ENCODE measurements at places on chromosomes 5 and 9. TPM values are rescaled to one million over a fixed set of nuclear protein-coding genes. Genes with fewer than 3 reads are reported as not detected.
A peak's percentile ranks its signal among the peaks of the same experiment; 100 is the strongest.

GRCh38 chr9:135887021-135887507 lies 20.3 kb downstream of the CAMSAP1 start:
- no peak for DNase-seq

GRCh38 chr9:104868687-104869404 lies 59.1 kb downstream of the ABCA1 start:
- DNase-seq: peak; percentile 96

DNA sequence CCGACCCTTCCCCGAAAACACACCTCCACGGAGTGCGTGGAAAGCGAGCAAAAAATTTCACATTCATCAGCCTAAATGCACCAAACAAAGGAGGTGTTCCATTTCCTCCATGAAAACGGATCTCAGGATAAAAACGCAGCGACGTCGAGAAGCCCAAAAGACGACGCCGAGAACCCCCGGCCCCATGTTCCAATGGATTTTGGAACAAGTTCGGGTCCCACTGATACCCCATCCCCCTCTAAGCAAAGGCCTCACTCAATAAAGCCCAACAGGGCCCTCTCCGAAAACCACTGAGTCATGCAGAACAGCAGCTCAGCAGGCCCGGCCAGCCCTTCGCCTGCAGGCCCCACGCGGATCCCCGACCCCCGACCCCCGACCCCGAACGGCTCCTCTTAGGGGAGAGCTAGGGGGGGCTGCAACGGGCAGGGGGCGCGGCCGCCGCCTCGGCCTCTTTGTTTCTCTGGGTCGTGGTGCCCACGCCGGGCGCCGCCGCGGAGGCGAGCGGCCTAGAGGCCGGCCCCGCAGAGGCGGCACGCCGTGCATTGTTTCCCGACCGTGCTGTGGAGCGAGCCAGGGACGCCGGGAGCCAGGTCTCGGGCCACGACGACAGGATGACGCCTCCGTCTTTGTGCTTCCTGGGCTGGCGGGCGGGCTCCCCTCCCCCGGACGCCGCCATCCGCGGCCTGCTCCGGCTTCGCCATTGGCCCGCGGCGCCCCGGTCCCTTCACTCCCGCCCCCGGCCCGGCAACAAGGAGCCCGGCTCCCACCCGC lies 915 bp downstream of the ZFAND5 start:
- peak; percentile 65 for DNase-seq

GRCh38 chr9:83266666-83267496 lies 203.9 kb upstream of the RASEF start:
- no peak for DNase-seq

DNA sequence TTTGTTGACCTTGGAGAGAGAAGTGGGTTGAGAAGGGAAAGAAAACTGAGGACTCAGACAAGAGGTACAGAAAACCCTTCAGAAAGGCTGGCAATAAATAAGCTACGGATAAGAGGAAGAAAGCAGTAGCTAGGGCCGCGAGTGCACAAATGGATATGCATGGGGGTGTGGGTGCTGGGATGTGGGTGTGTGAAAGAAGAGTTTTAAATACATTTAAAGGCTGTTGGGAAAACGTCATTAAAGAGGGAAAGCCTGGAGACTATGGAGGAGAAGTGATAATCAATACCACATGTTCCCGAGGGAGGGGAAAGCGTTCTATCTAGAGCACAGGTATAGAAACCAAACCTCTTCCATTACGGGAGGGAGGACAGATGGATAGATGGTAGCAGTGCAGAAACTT lies 177.2 kb downstream of the TSSK1B start:
- DNase-seq: no peak

- no peak for DNase-seq
These were observed 6.5 kb upstream of the PLIN2 start for GRCh38 chr9:19133549-19134345.

DNA sequence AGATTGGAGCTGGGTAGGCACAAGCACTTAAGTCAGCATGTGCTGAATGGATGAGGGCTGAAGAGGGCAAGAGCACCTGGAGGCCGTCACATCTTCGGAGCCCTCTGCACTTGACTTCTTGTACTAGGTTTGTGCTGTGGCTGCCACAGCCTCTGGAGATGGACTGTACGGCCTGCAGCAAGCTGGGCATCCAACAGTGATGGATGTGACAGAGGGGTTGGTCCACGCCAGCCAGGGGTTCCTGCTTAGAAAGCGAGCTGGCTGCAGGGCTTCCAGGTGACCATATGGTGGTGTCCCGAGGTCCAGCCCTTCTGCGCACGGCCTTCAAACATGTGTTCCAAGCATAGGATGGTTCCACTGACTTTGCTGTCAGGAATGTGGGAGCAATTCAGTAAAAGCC lies 65.1 kb upstream of the PHYKPL start:
- no peak for DNase-seq

DNA sequence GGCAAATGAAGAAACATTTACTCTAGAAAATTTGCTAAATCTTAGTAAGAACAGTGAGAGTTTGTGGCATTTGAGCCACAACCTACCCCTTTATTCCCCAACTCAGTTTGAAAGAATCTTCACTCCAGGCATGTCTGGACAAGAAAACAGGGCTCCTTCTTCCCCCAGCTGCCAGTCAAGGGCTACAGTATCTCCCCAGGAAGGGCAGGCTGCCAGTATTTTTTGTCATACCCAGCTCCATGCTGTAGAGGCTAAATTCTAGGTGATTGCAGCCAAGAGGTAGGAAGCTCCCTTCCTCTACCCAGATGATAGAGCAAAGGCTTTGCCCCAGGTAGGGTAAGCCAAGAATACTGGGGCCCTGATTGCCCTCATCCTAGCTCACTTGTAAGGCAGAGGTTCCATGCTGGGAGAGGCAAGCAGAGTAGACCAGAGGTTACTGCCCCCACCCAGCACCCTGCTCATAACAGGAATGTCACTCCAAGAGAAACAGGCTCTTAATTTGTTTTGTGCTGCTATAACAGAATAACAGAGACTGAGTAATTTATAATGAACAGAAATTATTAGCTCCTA lies 20.0 kb upstream of the GRPEL2 start:
- no peak for DNase-seq

GRCh38 chr9:119868694-119869093 lies 499.5 kb upstream of the BRINP1 start:
- DNase-seq: no peak

GRCh38 chr9:133998915-133999595 lies 6.9 kb upstream of the VAV2 start:
- no peak for DNase-seq

DNA sequence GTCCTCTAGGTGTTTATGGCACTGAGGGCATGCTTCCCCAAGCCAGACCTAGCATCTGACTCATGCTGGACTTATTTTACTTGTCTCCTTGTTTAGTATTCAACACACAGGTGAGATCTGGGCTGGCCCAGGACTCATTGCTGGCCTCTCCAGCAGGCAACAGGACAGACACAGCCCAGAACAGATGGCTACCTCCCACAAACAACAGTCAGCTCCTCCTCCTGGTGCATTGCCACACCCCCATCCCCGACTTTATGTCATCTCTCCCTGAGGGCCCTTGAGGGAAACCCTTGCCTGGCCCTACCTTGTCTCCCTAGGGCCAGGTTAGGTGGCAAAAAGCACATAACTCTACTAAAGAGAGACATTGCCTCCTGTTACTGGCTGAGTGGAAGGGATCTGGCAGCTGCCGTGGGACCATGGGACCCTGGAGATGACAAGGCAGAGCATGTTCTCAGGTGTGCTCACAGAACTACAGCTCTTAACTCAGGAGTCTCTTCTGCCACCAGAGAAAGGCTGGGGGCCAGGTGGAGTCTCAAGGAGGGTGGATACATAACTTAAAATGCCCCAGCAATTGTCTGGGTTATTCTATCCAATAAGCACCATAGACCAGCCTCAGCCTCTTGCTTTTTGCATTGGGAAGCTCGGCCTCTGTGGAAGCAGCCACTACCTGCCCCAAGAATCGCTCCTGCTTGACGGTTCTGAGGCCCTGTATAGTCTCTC lies 2.3 kb downstream of the ACSL6 start:
- no peak for DNase-seq

DNA sequence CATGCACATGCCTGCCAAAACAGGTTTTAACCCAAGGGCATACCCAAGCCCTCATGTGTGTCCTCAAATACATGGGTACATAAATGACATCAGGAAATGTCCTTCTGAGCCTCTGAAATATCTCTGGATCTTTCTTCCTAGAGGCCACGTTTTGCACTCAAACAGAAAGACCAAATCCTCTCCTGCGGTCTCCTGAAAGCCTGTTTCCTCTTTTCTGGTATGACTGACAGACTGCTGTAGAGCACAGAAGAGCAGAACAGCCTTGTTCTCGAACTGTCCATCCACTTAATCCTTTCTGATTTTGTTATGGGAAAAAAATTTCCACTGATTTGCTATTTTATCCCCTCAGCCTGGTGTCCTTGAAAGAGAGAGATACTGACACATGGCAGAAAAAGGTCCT lies 107.2 kb downstream of the ASTN2 start:
- no peak for DNase-seq

DNA sequence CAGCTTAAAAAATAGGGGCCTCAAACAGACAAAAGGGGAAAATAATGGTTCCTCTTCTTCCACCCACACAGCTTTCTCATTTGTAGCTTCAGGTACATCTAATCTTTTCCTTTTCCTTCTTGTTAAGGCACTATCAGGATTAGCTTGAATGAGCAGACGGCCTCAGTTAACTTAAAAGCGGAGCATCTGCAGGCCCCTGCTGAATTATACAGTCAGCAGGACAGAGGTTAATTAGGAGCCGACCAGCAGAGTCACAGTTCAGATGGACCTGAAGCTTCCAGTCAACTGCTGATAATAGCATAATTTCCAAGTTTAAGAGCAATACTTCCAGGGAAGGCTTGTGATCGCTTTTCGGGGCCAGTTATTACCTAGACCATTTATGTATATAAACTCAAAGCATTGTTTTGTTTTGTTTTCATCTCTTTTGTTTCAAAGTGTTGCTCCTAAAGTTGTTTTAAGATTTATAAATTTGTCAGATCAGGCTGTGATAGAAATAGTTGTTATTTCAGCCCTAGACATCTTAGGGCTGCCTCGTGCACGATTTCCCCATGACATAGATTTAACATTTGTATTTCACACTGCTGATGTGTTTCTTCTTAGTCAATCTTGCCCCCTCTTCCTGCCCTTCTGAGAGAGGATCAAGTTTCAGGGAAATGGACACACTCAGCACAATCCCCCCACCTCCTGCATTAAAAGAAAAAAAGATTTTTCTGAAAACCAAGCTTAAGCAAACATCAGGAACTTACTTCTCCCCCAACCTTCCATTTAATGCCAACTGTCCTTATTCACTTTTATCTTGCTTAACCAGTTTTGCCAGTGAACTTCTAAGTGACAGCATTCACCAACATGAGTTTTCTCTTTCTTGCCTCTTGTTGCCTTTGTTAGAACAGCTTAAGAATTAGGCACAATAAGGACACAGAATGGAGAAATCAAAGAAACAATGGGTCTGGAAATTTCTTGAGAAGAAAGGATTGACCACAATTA lies 449.8 kb downstream of the ARHGEF28 start:
- DNase-seq: no peak

DNA sequence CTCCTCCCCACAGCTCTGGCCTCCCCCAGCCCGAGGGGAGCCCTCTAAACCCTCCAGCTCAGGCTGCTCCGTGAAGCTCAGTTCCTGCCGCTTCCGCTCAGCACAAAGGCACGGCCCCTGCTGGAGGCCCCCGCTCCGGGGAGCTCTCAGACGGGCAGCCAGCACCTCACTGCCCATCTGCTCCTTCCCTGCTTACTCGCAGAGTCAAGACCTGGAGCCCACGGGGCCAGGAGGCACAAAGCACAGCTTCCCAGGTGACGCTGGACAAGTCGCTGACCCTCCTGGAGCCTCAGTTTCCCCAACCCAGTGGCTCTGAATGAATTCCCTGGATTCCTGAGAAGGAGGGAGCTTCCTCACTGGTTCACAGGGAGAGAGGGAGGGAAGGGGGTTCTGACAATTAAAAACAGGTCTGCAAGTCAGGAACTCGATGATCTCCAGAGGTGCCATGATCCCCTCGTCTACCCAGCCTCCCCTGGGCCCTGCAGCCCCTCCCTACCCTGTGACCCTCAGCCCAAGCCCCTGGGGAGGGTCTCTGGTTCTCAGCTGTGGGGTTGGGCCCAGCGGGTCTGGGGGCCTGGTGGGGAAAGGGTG lies 36.2 kb downstream of the VAV2 start:
- DNase-seq: no peak

DNA sequence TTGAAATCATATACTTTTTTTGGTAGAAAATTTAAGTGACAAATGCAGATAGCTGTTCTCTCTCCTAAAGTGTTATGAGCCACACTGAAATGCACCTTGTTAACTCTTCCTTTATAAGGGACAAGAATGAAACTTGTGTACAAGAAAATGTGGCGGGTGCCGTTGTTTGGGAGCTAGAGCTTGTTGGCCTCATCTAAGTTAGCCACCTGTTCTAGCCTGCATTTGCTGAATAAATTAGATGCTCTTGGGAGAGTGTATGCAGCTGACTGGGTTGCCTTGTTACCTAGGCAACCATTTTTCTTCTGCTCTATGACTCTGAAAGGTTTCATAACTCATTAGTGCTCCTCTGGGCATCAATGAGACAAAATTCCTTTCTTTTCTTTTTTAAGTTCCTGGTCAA lies 174.3 kb downstream of the TAF11L14 start:
- DNase-seq: no peak

- DNase-seq: no peak
These were observed 57.1 kb downstream of the SEMA6A start for GRCh38 chr5:116517488-116517887.

DNA sequence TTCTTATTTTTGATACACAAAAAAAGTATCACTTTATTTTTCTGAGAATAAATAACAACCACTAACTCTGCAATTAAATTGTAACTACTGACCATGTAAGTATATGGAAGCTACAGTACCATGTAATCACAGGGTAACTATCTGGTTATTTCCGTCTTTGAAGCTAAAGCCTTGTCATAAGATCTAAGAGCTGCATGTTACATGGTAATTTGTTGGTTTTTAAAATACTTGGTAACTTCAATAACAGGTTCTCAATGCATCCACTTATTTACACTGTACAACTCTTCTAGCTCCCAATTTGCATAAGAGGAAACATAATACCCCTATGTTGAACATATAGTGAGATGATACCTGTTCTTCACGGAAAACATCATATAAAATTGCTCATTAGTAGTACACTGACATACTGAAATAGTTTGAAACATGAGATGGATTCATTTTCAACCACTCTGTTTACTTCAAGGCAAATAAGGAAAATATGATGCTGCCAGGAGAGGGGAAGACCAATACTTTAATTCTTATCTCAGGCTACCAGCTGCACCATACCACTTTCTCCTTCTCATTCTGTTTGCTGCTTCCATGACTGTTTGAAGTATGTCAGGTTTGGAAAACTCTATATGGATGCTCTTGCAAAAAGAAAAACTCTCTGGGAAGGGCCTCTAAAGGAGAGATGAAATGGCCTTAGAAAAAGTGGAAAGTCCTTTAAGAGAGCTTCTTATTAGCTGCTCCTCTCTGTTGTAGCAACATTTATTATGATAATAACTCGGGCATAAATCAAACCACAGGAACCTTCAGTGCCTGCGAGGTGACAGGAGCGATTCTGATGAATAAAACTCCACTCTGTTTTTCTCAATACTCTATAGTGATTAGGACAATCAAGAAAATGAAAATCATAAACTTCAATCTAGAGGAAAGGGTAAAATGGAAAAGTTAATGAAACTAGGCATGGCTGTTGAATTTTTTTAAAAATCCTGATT lies 150.2 kb downstream of the KIAA0825 start:
- DNase-seq: no peak

DNAJC21 gene
- 73.0 TPM for polyA plus RNA-seq

SGCD gene
- polyA plus RNA-seq: 6.7 TPM

TUSC1 gene
- 17.9 TPM for polyA plus RNA-seq

ABLIM3 gene
- polyA plus RNA-seq: 1.3 TPM

ADAMTS13 gene
- 10.5 TPM for polyA plus RNA-seq

ARSI gene
- 4.7 TPM for polyA plus RNA-seq

PCDHB16 gene
- 7.4 TPM for polyA plus RNA-seq

OR1Q1 gene
- polyA plus RNA-seq: not detected
